ENCODE measurements at places on chromosomes 7 and 10.
A peak's percentile ranks its signal among the peaks of the same experiment; 100 is the strongest.

DNA sequence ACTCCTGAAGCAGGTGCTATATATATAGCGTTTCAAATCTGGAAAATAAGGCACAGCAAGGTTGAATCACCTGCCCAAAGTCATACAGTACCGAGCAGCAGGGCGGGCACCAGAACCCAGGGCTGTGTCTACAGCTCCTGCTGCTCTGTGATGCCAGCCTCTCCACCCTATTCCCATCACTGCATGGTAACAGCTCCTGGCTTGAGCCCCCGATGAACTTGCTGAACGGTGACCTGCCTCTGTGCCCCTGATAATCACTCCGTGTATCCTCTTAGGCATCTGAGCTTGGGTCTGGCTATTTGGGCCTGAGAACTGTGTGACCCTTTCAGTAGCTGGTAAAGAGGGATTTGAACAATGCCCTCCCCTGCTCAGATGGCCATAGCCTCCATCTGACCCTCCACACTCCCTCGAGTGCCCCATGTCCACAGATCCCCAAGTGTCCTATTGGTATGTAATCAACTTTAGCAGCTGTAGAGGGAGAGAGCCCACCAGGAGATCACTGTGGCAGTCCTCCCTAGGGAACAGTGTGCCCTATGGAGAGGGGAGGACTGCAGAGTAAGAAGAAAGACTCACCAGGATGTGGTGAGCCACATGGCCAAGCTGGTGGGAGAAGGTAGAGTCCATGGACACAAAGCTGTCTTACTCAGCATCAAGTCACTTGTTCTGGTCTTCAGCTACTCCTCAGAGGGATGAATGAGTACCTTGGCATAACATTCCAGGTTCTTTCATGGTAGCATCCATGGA is 1.1 kb upstream of the ARHGAP22 start:
- peak; percentile 67 for DNase-seq

GRCh38 chr7:26709210-26709990 is 155.0 kb downstream of the SKAP2 start:
- DNase-seq = no peak

GRCh38 chr7:68155676-68156075 is 1159.0 kb downstream of the TYW1 start:
- DNase-seq = no peak

DNA sequence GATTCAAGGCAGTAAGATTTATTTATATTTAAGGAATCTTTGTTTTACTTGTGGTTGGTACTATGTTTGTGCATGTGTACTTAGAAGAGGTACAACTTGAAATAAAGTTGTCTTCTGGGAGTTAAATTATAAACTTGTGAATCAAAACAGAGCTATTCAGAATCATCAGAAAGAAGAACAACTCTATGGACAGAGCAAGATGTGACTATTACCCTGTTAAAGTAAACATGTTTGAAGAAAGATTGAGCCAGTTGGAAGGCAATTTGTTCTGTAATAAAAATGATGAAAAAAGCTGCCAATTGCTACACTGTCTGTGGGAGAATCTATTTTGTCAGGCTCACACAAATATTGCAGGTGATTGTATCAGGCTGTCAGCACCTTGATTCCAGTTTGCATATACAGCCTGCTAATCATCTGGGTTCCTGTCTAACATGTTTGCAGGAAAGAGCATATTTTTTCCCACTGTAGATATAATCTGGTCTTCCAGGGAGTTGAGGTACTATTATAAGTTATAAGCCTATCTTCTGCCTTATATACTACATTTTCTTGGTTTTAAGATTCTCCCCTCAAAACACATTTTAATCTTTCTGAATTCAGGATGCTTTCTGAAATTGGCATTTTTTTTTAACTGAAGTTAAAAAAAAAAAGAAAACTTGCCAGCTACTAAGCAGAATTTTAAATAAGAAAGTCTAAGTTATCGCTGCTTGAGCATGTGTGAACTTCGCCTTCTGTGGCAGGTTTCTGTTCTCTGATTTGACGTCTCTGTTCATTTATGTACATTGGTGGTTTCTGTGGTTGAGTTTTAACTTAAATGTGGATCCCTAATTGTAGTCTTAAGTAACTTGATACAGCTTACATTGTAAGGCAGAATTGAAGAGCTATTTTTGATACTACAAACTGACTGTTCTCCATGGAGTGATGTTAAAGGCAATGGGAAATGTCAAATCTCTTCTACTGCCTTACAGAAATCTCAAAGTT is 46.0 kb downstream of the ZNRF2 start:
- DNase-seq = no peak

DNA sequence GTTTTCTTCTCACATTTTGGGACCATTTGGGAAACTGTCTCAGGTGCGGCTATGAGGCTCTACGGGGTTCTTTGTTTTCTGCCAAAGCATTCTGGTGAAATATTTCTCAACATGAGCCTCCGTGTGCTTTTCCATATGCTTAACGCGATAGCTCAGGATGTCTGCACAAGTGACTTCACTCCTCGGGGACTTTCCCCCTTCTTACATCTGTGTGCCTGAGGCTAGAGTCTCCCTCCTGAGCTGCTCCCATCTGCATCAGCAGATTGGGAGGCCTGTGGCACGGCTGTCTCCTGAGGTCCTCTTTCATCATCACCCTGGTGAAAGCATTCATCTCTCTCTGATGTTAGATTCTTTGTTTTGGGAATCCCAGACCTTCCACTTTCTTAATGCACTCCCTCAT is 1190.9 kb downstream of the TYW1 start:
- DNase-seq = peak; percentile 30

- DNase-seq = peak; percentile 38
Observed at GRCh38 chr10:9028231-9028630, 973.7 kb downstream of the GATA3 start.

DNA sequence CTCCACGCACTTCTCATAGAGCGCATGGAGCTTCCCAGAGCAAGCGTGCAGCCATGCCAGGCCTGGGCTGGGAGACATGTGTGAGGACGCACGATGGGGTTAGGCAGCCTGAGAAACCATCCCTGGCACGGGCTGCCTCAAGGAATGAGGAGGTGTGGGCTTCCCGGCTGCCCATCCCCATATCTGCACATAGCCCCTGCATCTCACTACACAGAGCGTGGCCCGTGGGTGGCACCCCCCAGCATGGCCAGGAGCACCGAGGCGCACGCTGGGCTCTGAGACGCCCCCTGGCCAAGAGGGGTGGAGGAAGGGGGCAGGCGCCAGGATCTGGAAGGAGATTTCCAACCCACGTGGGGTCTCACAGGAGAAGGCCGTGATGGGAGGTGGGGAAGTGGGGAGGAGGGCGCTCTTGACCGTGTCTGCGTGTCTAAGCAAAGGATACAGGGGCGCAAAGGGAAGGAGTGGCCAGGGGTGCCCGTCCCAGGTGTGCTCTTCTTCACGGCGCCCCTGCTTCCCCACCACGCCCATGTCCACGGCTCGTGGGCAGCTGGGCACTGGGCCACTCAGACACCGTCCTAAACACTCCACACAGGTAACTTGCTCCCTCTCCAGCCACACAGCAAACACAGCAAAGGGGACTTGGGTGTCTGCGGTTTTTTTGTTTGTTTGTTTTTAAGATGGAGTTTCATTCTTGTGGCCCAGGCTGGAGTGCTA is 340.5 kb downstream of the PTPRN2 start:
- DNase-seq = no peak

GRCh38 chr7:139094596-139094995 is 14.9 kb downstream of the ZC3HAV1 start:
- DNase-seq = no peak

DNA sequence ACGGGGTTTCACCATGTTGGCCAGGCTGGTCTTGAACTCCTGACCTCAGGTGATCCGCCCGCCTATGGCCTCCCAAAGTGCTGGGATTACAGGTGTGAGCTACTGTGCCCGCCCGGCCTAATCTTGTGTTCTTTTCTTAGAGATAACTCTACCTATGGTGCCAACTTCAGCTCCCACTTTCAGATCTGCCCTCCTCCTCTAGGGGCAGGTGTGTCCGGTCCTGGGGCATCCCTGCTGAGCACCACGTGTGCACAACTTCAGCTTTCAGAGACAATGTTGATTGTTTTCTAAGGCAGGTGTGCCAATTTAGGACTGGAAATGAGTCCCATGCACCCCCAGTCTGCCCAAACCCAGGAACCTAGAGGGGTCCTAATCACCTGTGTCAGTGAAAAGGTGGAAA is 18.5 kb upstream of the FXYD4 start:
- DNase-seq = no peak

DNA sequence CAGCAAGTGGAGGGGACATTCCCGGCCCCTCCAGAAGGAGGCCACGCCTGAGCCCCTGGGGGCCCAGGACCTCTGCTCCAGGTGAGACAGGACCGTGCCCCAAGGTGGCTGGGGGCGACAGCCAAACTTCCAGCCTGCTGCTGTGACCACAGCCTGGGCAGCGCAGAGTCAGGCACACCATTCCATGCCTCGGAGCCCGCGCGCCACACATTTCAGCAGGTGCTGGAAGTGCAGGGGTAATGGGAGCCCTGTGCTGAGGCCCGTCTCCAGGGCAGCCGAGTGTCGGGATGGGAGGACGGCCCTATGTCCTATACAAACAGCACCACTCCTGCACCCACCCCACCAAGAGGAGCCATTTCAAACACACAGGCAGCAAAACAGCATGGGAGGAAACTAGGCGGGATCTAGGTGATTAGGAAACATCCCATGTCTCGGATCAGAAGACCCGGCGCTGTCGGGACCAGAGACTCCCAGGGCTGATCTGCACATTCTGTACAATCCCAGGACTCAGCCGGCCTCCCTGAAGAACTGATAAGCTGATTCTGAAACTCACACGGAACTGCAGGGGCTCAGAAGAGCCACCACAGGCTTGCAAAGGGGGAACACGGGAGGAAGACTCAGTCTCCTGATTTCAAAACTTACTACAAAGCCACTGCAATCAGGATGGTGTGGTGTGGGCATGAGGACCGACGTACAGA is 272.3 kb downstream of the ELFN1 start:
- no peak for DNase-seq

- DNase-seq = no peak
Observed at GRCh38 chr7:105685161-105685560, 103.9 kb upstream of the EFCAB10 start.

- no peak for DNase-seq
Observed at GRCh38 chr10:131495224-131495623, 183.7 kb upstream of the TCERG1L start.

GRCh38 chr7:135648235-135648634 is 14.1 kb upstream of the STMP1 start:
- DNase-seq = no peak

GRCh38 chr10:12027539-12027938 is 15.1 kb downstream of the UPF2 start:
- no peak for DNase-seq

DNA sequence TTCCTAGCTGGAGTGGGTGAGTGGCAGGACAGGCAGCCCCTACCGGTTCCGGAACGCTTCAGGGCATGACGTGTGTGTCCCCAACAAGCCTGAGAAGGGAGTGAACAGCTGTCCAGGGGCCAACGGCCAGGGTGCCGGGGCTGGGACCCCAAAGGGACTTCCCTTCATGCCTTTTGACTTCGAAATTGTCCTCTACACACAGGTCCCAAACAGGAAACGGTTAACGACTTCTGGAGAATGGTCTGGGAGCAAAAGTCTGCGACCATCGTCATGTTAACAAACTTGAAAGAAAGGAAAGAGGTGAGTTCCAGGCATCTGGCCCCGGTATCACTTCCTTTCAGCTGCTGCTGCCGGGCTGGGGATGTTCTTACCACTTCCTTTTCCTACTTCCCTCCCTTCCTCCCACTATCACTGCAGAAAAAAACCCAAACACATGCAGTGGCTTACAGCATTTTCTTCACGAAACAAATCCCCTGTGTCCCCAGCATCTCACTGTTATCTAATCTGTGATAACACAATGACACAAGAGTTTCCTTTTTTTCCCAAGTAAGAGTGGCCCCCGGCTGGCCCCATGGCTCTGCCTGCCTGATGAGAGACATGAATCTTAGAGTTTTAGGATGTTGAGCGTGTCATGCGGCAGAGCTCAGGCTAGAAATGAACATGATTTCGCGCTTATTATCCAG is 63.2 kb downstream of the MKI67 start:
- DNase-seq = no peak

- no peak for DNase-seq
Observed at GRCh38 chr7:3042861-3043489, 692 bp downstream of the CARD11 start.

DNA sequence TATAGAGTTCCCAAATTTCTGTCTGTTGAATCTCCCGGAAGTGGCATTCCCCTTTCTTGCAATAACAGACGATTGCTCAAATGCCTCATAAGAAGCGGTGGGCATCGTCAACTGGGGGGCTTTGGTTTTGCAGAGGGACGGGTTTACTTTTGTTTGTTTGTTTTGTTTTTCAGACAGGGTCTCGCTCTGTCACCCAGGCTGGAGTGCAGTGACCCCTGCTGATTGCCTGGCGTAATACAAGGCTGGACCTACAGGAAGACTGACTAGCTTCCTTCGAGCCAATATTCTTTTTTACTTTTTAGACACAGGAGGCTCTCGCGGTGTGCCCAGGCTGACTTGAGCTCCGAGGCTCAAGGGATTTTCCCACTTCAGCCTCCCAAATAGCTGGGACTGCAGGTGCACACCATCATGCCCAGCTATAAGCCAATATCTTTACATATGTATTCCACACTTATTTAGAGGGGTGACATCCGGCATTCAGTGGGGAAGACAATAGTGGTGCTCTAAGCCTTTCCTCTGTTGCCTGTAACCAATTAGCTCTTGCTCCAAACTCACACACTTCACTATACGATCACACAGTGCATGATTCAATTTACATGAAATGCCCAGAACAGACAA is 58.1 kb downstream of the FHIP2A start:
- no peak for DNase-seq

GRCh38 chr10:22699976-22700375 is 14.4 kb downstream of the PIP4K2A start:
- no peak for DNase-seq

DNA sequence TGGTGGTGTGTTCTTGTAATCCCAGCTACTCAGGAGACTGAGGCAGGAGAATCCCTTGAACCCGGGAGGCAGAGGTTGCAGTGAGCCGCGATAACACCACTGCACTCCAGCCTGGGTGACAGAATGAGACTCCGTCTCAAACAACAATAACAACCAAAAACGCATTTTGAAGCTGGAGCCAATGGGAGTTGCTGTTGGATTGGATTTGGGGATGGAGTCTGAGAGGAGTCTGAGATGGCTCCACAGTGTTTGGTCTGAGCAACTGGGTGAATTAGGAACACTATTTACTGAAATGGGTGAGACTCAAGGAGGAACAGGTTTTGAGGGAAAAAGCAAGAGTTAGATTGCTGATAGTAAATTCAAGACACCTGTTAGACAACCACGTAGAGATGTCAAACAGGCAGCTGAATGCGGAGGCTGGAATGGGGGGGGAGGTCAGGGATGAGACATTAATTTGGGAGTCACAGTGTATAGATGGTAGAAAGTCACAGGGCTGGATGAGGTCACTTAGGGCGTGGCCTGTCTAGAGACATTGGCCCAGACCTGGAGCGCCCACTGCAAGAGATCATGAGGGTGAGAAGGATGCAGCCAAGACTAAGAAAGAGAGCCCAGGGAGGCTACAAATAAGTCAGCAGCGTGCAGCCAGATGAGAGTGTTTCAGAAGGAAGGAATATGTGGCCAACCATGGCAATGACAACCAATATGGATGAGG is 56.4 kb downstream of the CYCS start:
- peak; percentile 23 for DNase-seq
